ENCODE measurements at places on chromosomes 16 and 17.

DNA sequence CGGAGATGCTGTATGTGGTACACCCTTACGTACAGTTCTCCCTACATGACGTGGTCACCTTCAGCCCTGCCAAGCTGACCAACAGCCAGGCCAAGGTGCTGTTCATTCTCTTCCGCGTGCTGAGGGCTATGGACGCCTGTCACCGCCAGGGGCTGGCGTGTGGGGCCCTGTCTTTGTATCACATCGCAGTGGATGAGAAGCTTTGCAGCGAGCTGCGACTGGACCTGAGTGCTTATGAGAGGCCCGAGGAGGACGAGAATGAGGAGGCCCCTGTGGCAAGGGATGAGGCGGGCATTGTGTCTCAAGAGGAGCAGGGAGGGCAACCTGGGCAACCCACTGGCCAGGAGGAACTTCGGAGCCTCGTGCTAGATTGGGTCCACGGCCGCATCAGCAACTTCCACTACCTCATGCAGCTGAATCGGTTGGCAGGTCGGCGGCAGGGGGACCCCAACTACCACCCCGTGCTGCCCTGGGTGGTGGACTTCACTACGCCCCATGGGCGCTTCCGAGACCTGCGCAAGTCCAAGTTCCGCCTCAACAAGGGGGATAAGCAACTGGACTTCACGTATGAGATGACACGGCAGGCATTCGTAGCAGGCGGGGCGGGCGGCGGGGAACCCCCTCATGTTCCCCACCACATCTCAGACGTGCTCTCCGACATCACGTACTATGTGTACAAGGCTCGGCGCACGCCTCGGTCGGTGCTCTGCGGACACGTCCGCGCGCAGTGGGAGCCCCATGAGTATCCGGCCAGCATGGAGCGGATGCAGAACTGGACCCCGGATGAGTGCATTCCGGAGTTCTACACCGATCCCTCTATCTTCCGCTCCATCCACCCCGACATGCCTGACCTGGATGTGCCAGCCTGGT is 1.4 kb downstream of the WDR81 start:
- no peak for DNase-seq

DNA sequence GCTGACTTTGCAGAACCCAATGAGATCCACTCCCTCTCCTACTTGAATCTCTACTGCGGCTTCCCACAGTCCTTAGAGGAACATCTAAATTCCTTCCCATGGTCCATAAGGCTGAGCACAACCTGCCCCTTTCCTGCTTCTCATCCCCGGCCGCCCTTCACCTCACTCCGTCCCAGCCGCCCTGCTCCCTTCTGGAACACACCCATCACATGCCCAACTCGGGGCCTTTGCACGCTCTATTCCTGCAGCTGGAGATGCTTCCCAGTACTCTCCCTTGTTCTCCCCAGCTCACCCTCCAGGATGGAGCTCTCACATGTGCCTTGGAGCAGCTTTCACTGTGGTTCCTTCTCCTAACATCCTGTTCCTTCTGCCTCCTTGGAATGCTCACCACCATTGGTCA is 23.6 kb downstream of the NKD1 start:
- DNase-seq = no peak

DNA sequence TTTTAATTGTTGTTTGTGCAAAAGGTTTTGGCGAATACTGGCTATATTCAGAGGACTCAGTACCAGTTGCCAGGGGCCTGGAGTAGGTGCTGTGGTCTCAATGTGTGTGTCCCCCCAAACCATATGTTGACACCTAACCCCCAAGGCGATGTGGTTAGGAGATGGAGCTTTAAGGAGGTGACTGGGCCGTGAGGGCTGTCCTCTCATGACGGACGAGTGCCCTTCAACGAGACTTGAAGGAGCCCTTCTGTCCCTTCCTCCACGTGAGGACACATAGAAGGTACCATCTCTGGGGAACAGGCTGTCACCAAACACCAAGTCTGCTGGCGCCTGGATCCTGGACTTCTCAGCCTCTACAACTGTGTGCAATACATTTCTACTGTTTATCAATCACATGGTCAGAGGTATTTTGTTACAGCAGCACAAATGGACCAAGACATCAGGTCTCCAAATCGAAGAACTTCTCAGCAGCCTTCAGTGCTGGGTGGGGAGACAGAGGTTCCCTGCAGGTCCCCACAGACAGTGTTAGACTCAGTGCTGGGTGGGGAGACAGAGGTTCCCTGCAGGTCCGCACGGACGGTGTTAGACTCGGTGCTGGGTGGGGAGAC is 24.8 kb upstream of the METRNL start:
- peak; percentile 7 for DNase-seq

- DNase-seq = no peak
These were observed 41.7 kb upstream of the CREBBP start for GRCh38 chr16:3922241-3922640.

GRCh38 chr17:46842835-46843234 is 8.5 kb upstream of the WNT9B start:
- no peak for DNase-seq

GRCh38 chr16:31404353-31405064 is 11.4 kb downstream of the ITGAD start:
- DNase-seq = no peak

DNA sequence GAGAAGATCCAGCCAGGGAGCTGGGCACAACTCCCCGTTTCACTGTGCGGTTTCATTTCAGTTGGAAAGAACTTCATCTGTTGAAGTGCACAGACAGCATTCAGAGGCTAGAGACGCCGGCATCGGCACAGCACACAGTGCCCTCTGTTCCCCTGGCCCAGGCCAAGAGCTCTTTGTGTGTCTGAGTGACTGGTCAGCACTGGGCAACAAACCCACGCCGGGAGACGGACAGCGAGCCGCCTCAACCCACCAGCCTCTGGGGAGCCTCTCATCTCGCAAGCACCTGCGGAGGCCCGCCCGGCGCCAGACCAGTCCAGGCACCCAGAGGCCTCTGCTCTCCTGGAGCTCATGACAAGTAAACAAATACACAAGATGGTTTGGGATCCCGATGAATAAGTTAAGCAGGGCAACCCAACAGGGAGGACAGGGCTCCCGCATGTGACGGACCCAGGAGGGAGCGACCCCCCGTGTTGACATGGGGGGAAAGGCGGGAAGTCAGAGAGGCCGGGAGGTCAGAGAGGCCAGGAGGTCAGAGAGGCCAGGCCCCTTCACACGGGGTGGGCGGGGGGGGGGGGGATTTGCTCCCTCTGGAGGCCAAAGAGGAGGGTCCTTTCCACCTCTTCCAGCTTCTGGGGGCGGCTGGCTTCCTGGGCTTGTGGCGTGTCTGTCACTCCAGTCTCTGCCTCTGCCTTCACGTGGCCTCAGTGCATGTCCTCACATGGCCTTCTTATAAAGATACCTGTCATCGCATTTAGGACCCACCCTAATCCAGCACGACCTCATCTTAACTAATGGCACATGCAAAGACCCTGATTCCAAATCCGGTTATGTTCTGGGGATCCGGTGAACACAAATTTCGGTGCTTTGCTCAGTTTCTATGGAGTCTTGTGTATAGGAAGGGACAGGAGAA is 25.8 kb upstream of the KLHDC4 start:
- no peak for DNase-seq

All from stimulated activated naive CD8-positive, alpha-beta T cell treated with anti-CD3 and anti-CD28 coated beads, Interleukin-15, Interleukin-2, amounts not matched to agents 100 U/mL and 50 U/mL, for 24 hours (primary cell).